ENCODE measurements at places on chromosomes 1 and 21.

DNA sequence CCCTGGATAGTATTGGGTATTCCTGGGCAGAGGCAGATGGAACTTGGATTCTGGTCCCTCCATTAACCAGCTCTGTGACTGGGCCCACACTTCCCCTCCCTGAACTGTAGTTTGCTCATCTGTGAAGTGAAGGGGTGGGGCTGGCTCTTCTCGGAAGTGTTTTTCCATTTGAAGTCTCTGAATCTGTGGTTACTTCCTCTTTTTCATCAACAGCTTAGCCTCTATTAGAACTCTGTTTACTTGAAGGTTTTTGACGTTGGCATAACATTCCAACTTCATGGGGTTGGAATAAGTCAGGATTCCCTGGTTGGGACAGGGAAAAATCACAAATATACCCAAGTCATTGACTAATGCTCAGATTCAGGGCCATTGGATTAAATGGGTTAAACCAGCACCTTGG is 3.6 kb downstream of the KIAA0040 start:
- DNase-seq, result peak; percentile 64

GRCh38 chr21:35617491-35617890 is 442.8 kb downstream of the SETD4 start:
- DNase-seq, result no peak

DNA sequence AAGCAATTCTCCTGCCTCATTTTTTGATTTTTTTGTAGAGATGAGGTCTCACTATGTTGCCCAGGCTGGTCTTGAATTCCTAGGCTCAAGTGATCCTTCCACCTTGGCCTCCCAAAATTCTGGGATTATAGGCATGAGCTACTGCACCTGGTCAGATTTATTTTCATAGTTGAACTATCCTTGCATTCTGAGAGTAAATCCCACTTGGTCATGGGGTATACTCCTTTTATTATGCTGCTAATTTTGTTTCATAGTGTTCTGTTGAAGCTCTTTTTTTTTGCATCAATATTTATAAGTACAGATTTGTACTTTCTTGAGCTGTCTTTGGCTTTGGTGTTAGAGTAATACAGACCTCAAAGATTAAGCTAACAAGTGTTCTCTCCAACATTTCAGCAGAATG is 12.8 kb upstream of the CCSAP start:
- no peak for DNase-seq

DNA sequence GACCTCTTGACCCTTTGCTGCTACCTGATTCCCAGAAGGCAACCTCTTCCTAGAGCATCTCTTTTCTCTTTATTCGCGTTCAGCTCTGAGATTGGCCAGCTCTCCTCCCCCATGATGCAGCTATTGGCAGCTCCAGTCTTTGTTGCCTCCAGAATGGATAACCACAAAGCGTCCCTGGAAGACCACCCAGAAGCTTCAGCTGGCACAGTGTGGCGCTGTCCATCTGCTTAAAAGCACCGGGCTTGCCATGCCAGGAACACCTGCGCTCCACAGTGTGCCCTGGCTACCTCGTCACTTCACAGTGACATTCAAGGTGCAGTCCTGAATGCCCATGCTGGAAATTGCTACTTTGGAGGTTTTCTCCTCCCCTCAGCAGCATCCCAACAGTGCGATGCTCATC is 353.9 kb downstream of the LMO4 start:
- DNase-seq, result no peak

GRCh38 chr1:155272466-155273342 is 600 bp downstream of the CLK2 start:
- DNase-seq, result peak; percentile 52

DNA sequence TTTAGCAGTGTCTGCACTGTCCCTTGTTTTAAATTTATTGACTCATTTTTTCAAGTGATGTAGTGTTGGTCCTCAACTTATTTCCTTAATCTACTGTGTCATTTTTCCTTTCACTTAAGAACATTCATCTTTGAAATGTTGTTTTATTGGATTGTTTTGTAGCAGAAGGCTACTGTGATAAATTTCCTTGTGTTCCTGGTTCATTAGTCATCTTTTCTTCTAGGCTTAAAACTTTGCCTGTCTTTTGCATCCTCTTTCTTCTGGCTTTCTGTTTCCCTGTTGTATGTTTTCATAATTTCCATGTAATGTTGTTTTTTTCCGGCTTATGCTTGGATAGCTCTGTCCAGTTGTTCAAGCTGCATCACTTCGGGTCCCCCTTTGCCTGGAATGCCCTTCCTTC is 61.9 kb downstream of the UBE2T start:
- no peak for DNase-seq

DNA sequence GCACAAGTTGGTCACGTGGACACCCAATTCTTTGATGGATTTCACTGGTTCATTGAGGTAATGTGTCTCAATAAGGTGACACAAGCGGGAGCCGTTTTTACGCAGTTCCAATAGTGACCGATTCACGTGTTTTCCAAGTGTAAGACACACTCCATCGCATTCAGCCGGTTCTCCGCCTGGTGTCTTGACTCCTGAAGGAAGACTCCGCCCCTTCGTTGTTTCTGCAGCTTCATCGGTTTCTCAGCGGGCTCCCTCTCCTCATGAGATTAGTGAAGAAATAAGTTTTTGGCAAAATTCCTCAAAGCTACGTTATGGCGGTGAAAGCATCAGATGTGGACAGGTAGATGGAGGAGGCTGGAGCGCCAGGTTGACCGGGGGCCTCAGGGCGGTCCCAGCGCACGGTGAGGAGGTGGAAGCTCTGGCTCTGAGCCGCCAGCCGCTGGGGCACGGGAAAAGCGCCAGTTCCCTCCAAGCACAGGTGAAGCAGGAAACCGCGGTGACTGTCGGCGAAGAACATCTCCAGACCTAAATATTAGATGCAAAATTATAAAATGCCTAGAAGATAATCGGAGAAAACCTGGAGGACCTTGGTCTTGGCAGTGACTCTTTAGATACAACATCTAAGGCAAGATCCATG is 21.0 kb downstream of the CD2 start:
- no peak for DNase-seq

DNA sequence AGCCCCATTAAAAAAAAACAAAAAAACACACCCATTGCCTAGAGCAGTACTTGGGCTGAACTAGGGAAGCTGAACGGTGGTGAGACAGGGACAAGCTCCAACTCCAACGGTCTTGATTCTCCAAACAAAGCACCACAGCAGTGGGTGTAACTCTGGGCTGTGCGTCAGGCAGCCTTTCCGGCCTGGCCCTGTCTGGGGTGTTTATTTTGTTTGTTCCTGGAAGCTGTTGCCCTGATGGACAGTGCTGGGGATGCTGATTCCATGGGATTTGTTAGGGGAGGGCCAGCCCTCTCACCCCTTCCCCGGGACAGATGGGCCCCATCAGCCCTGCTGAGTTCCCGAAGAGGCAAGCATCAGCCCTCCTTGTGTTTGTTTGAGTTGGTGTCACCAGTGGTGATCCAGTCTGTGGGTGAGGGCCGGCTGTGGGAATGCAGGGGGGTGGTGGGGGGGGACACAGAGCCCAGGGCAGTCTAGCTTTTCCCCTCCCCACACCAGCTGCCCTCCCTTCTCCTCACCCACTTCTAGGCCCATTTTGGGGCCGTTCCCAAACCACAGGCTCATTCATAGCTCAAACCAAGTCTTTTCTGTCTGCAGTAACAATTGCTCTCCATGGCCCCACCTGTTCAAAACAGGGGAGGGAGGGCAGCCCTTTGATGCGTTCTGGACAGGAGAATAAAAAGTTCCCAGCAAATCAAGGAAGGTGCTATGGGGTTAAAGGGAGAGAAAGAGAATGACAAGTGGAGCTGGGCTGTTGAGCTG is 4.5 kb downstream of the WNT2B start:
- no peak for DNase-seq

DNA sequence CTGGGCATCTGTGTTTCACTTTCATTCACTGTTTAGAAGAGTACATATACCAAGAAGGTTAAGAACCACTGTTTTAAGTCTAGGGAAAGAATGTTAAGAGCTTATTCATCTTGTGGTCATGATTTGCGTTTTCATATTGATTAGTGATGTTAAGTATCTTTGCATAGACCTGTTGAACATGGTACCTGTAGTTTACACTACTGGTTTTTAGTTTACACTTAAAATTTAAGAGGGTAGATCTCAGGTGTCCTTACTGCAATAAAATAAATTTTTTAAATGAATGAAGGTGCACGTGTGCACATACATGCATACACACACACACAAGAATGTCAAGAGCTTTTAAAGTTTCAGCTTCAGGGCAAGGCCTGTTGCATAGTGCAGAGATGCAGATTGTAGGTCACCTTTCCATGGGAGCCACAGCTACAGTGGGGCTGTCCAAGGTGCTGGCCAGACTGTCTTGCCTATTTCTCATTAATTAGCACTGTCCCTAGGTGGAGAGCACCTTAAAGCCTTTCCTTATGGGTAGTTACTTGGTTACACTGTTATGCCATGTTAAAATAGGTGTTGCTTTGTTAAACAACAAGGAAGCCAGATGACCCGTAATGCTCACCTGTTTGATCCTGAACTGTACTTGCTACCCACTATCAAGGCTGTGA is 543.0 kb upstream of the DAB1 start:
- DNase-seq, result no peak

DNA sequence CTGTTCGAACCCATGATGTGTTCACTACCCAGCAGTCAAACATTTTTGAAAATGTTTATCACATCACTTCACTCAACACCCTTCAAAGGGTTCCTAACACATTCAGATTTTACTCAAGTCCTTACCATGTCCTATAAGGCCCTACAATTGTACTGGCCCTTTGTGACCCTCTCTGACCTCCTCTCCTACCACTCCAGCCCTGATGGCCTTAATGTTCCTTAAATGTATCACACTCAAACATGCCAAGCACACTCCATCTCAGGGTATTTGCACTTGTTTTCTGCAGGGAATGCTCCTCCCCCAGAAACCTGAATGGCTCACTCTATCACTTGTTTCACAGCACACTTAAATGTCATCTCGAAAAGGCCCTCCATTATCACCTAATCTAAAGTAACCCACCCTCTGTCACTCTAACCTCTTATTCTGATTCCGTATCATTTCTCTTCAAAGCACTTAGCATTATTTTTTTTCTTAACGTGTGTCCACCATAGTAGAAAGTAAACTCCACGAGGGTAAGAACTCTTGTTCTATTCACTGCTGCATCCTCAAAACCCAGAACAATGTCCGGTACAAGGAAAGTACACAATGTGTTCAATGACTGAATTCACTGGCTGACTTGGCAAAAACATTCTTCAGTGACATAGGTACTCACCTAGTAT is 7.3 kb downstream of the ARID4B start:
- no peak for DNase-seq

DNA sequence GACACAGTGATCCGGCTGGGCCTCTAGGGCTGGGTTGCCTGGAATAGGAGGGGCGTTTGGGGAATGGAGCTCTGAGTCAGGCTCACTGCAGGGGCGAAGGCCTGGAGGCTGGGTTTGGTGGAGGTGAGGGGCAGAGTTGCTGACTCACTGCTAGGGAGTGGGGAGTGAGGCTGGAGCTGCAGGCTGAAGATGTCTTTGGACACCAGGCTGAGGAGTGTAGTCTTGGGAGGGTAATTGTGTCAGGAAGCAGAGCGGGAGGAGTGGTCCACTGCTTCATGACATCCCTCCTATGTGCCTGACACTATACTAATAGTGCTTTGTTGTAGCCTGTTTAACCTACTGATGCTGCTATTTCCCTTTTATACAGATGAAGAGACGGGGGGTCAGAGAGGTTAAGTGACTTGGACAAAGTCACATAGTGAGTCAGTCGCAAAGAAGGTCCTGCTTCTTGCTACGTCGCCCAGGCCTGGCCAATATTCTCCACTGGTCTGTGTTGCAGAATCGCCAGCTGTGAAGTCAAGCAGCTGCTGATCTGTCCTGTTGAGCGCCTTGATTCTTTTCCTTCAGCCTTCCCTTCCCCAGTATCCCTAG is 13.6 kb downstream of the ACTL8 start:
- no peak for DNase-seq

DNA sequence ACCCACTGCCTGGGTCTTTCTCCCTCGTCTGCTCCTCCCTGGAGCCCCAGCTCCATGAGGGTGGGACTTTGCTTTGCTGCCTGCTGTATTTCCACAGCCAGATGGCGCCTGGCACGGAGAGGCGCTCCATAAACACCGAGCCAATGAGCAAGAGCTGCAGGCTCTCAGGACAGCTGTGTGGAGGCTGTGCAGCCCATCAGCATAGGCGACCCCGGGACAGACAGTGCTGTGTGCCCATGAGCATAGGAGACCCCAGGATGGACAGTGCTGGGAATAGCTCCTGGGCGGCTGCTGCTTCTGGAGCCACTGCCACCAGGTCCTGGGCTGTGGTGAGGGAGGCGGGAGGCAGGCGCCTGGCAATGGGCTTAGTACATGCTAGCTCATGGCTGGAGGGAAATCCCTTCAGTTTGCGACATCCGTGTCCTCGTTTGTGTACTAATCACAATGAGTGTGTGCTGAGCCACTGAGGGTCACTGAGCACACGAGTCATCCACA is 29.2 kb downstream of the CEP104 start:
- DNase-seq, result no peak
